ENCODE measurements at places on chromosomes 4 and X. TPM values are rescaled to one million over a fixed set of nuclear protein-coding genes. Genes with fewer than 3 reads are reported as not detected.

The GK gene
- 1.4 TPM for total RNA-seq

The HERC3 gene
- 11.1 TPM for total RNA-seq

The SOWAHD gene
- total RNA-seq: 0.70 TPM

The MPC1L gene
- total RNA-seq: not detected

The CRLF2 gene
- total RNA-seq: not detected

The MAOB gene
- total RNA-seq: 0.47 TPM

The AKAP14 gene
- total RNA-seq: not detected

The CLGN gene
- total RNA-seq: 0.47 TPM

The GYPA gene
- not detected for total RNA-seq

The PRR32 gene
- total RNA-seq: not detected

The ATP10D gene
- total RNA-seq: 10.7 TPM
